Fibroblast of upper back skin (primary cell): ENCODE measurements at places on chromosomes 3 and 15.

- DNase-seq, result no peak
These were observed 152.8 kb upstream of the BHLHE40 start for GRCh38 chr3:4826237-4827100.

DNA sequence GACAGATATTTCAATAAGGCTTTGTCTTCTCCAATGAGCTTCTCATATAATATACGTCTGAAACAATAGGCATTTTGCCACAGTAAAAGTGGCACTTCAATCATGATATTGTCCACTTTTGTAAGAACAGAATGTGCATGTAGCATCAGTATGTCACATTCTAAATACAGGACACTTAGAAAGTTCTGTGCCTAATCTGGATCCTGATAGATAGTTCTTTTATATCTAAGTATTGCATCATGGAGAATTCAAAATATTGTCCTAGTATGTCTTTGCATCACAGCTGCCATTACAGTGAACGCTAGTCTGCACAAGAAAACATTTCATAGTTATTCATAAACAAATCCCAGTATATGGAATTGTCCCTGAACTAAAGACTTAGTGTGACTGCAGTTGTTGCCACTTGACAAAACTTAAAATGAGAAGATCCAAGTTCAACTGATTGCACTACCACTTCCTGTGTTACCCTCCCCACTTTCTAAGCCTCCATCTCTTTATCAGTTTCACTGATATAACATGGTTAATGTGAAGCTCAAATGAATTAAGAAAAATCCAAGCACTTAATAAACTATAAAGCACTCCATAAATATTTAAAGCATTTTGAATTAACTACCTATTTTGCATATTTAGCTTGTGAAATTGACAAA lies 19.6 kb downstream of the LRRFIP2 start:
- no peak for DNase-seq

DNA sequence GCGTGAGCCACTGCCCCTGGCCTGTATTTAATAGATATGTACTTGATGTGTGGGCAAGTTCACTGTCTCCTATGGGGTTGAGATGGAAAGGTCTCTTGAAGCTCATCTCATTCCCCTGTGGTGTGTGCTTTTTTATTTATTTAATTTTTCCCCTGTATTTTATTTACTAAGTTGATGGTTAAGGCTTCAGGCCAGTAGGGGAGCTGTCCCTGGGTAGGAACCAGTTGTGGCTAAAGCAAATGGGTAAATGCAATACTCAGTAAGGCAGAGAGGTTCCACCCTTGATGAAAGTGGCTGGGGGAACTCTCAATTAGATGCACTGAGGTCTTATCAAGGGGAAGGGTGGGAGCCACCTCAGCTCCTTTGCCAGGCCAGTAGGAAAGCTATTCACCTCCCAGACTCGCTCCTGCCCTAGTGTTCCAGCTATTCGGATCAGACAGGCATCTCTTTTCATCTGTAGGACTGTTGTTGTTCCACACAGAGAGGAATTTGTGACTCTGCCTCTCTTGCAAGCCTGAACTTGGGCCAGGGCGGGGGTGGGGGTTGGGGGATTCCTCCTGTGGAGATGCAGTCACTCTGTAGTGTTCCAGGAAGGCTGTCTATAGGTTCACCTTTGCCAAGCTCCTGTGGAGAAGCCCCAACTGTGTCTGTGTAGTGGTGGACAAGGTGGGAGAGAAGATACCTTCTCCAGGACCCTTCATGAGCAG lies 26.1 kb downstream of the PCCB start:
- peak; percentile 11 for DNase-seq

DNA sequence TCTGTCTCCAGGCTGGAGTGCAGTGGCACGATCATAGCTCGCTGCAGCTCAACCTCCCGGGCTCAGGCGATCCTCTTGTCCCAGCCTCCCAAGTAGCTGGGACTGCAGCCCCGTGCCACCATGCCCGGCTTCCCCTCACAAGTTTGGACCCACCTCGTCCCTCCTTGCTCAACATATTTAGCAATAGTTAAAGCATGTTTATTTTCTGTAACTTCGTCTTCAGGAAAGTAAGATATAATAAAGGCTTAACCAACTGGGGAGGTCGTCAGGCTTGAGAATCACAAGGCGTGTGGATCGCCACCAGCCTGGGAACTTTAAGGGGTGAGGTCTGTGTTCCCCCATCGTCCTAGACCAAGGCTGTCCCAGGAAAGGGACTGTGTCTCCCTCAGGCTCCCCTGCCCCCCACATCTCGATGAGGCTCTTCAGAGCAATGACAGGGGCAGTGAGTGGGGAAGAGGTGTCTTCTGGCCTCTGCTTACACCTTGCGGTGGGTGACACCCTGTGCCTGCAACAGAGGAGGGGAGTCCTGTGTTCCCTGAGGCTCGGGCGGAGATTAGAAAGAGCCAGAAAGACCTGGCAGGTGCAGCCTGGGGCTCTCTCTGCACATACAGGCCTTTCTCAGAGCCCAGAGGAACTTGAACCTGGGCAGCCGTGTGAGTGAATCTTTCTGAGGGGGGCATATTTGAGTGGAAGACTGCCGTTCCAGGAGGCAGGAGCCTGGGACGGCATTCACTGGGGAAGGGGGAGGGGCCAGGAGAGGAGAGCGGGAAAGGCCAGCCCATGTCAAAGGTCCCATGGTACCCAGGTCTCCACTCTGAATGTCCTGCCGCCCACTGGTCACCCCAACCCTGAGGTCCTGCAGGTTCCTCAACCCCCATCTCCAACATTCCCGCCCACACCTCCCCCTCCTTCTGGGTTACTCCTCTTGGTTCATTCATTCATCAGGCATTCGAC lies 152.3 kb downstream of the SMAD6 start:
- no peak for DNase-seq

GRCh38 chr15:89958107-89958805 lies 42.9 kb upstream of the ZNF710 start:
- no peak for DNase-seq

- DNase-seq, result no peak
These were observed 102.9 kb upstream of the ABHD17C start for GRCh38 chr15:80591938-80592825.

GRCh38 chr3:120559242-120560061 lies 36.7 kb upstream of the NDUFB4 start:
- DNase-seq, result peak; percentile 85

DNA sequence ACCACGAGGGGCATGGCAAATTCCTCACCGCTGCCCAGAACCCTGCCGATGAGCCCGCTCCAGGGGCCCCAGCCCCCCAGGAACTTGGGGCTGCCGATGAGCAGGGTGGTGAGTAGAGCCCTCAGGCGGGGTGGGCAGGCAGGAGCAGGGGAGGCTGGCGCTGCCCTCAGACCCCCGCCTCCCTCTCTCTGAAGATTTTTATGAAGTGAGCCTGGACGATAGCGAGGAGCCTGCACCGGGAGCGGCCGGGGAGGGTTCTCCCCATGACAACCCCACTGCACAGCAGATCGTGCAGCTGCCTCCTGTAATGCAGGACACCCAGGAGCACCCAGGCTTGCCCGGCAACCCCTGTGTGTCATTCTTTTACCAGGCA lies 56.7 kb upstream of the UBE2Q2 start:
- no peak for DNase-seq

- DNase-seq, result no peak
These were observed 25.2 kb upstream of the ACP3 start for GRCh38 chr3:132292042-132292441.

DNA sequence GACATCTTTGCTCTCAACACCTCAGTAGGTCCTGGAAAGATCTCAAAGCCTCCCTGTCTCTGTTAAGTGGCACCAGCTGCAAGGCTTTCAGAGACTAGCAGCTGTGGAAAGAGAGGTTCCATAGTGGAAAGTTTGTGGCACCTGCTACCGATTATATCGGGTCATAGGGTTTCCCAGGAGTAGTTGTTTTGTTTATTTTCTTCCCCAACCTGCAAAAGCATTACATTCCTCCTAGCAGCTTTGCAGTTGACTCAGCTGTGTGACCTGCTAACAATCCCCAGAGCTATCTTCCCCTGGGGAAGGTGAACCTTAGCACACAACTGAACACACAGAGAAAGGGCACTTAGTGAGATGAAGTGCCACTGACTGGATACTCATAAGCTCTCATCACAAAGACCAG lies 598.9 kb upstream of the GRM7 start:
- no peak for DNase-seq

- peak; percentile 92 for DNase-seq
These were observed 255.0 kb downstream of the OCA2 start for GRCh38 chr15:27844018-27844666.

DNA sequence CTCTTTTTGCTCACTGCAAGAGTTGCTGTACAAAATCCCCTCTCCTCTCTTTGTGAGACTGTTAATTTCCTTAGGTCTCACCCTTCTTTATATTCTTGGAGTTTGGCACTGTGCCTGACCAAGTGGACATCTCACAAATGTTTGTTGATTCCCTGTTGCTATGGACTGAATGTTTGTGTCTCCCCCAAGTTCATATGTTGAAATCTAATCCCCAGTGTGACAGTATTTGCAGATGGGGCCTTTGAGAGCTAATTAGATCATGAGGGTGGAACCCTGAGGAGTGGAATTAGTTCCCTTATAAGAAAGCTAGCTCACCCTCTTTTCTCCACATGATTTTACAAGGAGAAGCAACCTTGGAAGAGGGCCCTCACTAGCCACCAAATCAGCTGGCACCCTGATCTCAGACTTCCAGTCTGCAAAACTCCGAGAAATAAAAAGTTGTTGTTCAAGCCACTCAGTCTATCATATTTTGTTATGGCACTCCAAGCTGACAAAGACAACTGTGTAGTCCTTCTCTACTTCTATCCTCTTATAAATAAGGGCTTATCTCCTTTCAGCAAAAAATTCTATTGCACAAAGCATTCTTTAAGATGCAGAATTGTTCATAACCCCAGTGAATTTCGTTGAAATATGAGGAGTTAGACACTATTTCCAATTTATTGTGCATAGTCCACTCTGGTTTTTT lies 65.5 kb upstream of the NPHP3 start:
- DNase-seq, result peak; percentile 36

DNA sequence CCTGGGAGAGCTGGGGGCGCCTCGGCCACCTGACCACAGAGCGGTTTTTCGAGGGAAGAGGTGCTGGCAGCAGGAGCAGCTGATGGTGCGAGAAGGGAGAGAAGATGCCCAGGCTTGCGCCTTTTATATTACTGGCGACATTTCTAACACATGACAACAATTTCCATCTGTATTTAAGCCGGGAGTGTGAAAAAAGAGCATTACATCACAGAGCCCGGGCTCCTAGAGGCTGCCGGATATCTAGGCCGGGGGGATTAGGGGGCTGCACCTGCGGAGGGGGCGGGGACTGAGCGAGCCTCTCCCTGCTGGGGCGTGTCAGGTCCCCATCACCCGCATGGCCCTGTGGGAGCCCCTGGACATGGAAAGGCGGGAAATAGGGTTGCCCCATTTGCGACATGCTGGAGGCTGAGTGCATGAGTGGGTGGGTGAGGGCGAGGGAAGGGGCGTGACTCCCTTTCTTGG lies 440.7 kb downstream of the MAGI1 start:
- DNase-seq, result no peak

- peak; percentile 53 for DNase-seq
These were observed 59.5 kb upstream of the STRIT1 start for GRCh38 chr3:155352900-155353490.

DNA sequence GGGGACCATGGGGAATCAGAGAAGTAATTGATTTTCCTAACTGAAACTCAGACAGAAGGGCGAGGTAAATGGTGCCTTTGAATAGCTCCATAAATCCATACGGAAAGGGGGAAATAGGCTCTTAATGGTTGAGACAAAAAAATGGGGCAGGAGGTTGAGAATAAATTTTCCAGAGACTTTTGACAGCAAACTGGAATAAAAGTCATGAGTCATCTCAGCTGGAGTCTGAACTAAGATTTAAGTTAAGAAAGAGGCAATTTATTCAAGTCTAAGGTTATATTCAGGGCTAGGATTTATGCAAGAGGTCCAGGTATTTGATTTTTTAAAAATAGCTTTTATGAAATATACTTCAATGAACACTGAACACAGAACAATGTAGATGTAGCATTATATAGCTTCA lies 238.7 kb upstream of the RORA start:
- DNase-seq, result peak; percentile 54

DNA sequence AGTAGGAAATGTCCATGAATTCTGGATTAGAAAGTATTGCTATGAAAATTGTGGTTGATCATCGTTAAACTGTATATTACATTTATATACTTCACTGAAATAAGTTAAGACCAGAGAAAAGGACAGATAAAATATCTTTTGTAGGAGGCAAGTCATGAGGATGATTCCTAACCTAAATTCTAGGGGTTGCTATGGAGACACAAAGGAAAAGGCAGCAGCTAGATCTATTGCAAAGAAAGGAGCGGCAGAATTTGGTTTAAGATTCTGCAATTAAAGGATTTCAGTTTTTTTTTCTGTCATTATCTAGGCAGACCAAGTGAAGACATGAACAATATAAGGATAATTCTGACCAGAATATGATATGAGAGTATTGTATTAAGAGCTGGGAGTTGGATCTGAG lies 136.1 kb downstream of the CHL1 start:
- no peak for DNase-seq

GRCh38 chr3:156973954-156974353 lies 147.8 kb downstream of the LEKR1 start:
- DNase-seq, result no peak

- DNase-seq, result no peak
These were observed 26.3 kb upstream of the SLC28A2 start for GRCh38 chr15:45225506-45226273.

DNA sequence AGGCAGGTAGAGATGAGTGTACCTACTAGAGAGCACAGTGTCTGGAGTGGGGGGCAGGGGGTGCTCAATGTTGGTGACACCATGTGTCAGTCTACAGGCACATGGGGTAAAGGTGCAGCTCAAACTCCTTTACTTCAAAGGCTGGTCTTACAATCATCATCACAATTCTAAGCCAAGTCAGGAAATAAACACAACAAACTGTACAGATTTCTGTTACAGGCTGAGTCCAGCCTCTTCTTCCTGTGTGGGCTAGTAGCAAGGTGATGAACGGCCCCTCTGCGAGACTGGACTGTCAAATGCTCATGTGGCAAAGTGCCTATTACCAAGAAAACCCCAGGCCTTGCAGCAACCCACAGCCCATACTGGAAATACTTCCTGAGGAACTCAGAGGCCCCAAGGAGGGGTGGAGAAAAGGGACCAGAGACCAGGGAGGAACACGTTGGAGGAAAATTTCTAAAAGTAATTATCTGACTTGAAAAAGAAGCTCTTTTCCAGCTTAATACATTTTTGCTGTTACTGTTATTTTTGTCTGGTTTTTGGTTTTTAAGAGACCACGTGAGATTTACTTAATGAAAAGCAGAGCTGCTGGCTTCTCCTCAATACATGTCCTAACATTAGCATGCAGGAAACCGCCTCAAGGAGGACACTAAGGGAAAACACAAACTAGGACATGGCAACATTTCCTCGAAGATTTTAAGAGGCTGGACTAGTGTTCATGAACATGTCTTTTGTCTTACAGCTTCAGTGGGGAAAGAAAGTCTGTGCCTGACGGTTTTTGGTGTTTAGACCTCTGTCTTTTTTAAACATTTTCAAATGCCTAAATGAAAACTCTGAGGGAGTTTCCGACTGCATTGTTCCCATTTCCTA lies 29.5 kb downstream of the TBC1D2B start:
- DNase-seq, result peak; percentile 91
